A549 treated with dexamethasone at 1 μM for 4 hours (cell line): ENCODE measurements at places on chromosomes 13 and 19. TPM values are rescaled to one million over a fixed set of nuclear protein-coding genes. Genes with fewer than 3 reads are reported as not detected.

UQCR11 gene
- total RNA-seq = 110 to 133 TPM (median 114 TPM) in 5 replicates

SHANK1 gene
- total RNA-seq = 0.09 to 0.27 TPM (median 0.22 TPM) in 5 replicates

KLK6 gene
- 0.15 to 0.56 TPM (median 0.21 TPM) in 5 replicates for total RNA-seq

LRP3 gene
- total RNA-seq = 27.3 to 56.1 TPM (median 54.8 TPM) in 5 replicates

PRTN3 gene
- total RNA-seq = 0.17 to 0.66 TPM (median 0.42 TPM) in 5 replicates

CEACAM3 gene
- not detected in 5 replicates for total RNA-seq

KMT2B gene
- total RNA-seq = 35.9 to 63.5 TPM (median 60.7 TPM) in 5 replicates

TMED1 gene
- 23.3 to 25.0 TPM (median 23.7 TPM) in 5 replicates for total RNA-seq

MLNR gene
- total RNA-seq = 0.28 to 0.71 TPM (median 0.41 TPM) in 5 replicates

CGB7 gene
- total RNA-seq = 0.23 to 0.86 TPM (median 0.45 TPM) in 5 replicates

ZNF66 gene
- total RNA-seq = not detected in 5 replicates

PDX1 gene
- total RNA-seq = 0.06 to 0.12 TPM (median 0.08 TPM) in 5 replicates

IGFL1 gene
- 1.5 to 2.2 TPM (median 1.7 TPM) in 5 replicates for total RNA-seq

CCDC169 gene
- 0.21 to 0.47 TPM (median 0.33 TPM) in 5 replicates for total RNA-seq
